SK-N-SH (cell line): ENCODE measurements at places on chromosomes 2 and 18. TPM values are rescaled to one million over a fixed set of nuclear protein-coding genes. Genes with fewer than 3 reads are reported as not detected.
A peak's percentile ranks its signal among the peaks of the same experiment; 100 is the strongest.

DNA sequence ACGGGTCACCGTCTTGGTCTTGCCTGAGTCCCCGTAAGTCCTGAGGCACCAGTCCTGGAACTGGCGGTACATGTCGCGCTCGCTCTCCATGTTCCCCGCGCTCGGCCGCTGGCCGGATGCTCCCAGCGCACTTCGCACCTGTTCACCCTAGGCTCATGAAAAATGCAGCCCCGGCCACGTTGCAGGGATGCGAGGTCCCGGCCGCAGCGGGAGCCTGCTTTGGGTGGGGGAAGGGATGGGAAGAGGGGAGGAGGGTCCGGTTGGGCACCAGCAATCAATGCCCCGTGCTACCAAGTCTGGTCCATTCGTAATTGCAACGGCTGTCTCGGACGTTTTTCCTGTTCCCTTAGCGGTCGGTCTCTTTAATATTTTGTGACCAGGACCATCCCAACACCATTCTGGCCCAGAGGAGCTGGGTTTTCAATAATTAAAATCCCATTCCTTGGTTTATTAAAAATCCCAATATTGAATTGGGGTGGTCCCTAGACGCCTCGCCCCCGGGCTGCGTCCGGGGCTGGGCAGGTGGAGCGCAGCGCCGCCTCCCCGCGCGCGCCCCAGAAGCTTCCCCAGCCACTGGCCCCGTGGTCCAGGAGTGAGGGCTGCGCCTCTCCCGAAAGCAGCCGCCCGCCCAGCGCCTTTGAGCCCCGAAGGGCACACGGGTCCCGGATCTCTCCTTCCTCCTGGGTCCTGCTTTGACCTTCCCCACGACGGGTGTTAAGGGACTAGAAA, 1.4 kb downstream of the NOL4 start:
- DNase-seq = peak; percentile 57

DNA sequence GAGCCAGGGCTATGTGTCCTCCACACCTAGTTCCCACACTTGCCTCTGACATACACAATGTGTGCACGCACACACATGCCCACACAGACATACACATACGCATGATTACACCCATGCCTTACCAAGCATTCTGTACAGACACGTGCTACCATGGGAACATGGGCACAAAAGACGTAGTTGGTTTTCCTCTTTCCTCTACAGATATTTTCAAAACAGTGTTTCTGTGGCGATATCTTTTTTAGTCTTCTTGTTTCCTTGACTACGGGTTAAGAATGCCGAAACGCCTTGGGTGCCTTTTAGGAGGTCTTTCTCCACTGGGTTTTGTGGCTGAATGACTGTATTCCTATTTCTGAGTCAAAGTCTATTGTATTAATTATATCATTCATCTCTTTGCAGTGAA, 75.5 kb upstream of the SPTBN1 start:
- DNase-seq = no peak

DNA sequence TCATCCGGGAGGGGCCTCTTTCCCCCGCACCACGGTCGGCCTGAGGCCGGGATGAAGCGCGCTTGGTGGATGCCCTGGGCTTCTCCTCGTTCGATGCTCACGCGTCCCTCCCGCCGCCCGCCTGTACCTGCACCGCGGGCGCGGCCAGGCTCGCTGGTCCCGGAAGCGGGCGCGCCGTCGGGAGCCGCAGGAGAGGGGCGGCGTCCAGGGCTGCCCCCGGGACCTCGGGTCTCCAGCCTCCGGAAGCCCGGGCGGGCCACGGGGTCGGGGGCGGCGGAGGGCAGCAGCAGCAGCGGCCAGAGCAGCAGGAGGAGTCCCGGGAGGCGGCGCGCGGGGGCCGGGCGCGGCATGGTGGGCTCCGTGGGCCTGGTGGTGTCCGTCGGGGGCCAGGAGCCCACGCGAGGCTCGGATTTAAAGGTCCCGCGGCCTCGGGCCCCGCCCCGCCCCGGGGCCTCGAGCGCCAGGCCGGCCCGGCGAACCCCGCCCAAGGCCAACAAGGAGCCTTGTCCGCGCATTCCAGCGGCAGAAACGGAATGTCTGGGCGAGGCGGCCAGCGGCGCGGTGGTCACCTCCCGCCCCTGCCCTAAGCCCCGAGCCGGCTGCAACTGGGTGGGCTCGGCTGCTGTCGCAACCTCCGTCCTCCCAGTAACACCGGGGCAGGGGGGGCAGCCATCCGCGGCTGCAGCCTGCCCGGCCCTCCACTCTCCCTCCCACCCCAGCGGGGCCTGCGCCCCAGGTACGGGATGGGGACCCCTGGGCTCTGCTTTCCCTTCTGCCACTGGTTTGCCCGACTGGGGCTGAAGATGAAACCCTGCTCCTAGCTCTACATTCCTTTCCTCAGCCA, at the start of gene MATN3:
Gene MATN3 (minus strand): TSS at position 387 of the 844 bp plus-strand sequence. CDS start 37 bp downstream, at position 350.
- peak; percentile 84 for DNase-seq

Gene ARHGAP28
- 0.99 and 1.3 TPM in 2 replicates for polyA plus RNA-seq

- no peak for DNase-seq
Measured at GRCh38 chr2:101688261-101688660, 9.2 kb upstream of the MAP4K4 start.

- no peak for DNase-seq
Measured at GRCh38 chr2:172233987-172234715, 131.5 kb upstream of the DLX2 start.

DNA sequence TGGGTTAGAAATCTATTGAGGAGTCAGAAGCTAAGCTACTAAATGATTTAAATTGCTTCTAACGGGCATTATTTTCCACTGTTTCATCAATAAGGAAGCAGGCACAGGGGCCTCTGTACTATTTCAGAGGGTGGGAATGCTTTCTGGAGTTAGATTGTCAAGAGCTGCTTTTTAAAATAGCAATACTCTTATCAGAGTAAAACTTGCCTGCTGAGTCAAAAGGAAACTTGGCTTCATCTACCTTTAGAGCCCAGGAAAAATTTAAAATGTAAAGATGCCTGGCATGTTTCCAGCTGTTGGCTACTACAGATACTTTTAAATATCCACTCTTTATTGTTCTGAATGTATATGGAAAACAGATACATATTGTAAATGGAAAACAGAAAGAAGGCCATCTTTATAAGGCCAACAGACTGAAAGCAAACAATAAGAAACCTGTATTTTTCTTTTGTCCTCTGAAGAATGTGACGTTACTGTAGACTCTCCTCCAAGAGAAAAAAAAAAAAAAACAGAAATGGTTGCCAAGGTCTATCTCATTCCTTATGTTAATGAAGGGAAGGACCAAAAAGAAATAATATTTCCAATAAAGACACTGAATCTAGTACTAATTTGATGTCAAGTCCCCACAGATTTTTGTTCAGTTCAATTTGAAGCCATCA, 79.1 kb downstream of the FIGN start:
- no peak for DNase-seq

DNA sequence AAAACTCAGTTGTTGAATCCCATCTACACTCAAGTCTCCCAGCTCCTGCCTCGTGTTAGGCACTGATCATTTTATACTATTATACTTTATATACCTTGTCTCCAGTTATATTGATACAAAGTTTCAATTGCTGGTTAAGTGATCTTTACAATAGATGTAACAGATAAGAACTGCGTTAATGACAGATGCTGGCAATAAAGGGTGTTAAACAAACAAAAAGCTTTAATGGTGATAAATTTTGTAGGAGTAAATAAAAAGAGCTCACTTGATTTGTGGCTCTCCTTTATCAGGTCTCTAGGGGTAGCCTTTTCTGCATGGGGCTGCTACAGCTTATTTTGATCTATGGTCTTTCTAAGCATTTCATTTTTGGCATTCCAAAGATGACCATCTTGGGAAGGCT, 106.9 kb upstream of the GAREM1 start:
- no peak for DNase-seq

DNA sequence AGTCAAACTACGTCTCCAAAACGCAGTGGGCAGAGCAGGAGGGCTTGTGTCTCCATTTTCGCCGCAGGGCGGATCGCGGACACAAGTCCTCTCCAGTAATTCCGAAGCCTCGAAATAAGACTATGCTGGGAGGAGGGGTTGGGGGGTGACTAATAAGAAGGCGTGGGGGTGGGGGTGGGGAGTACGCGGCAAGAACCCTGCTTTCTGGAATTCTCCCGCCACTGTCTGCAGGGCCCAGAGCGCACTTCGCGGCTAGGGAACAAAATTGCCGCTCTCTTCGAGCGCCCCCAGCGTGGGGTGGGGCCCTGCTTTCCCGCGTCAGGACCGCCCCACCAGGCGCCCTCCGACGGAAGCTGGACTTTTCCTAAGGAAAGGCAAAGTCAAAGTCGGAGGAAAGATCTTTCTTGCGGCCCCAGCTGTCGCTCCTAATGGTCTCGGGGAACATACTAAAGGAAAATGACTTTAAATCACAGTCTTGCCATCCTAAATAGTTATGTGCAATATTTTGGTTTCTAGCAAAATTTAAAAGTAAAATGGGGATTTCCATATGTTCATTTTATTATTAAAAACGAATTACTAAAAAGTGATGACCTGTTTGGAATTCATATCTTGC, 11.9 kb downstream of the NR4A2 start:
- peak; percentile 13 for DNase-seq

Gene TFPI
- polyA plus RNA-seq = 2.1 and 2.3 TPM in 2 replicates

DNA sequence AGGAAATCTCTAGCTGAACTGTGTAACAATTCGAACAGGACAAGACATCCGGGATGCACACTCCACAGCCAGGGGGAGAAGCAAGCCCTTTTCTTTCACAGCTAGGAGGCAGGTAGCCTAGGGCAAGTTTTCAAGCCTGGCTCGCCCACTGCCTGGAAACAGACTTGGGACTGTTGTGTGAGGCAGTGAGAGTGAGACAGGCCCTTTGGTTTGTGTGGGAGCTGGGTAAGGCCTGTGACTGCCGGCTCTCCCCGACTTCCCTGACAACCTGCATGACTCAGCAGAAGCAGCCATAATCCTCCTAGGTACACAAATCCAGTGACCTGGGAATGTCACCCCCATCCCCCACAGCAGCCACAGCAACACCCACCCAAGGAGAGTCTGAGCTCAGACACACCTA, 179.7 kb downstream of the WDPCP start:
- no peak for DNase-seq

DNA sequence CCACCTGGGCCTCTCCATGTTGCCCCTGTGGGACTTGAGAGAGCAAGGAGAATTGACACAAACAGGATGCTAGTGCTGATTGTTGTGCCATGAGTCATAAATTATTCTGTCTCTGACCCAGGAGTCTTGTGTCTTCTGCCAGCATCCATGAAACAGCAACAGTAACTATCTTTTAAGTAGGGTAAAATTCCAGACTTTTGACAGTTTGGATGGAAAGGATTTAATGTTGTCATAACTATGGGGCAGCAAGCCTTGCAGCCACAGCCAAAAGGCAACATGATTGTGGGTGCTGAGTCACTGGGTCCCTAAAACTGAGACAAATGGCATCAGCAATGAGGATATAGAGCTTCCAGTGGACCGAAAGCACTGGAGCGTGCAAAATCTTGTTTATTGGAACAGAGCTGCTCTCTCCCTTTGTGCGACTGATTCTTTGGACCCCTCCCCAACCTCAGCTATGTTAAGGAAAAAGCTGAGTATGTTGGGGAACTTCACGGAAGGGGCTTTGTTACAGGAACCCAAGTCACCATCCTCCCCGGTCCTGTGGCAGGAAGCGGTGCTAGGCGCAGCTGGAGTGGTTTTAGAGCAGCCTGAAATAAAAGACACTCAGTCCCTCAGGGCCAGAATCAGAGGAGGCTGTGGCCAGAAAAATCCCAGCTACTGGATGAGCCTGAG, 9.6 kb upstream of the ITPRIPL1 start:
- DNase-seq = no peak

- DNase-seq = peak; percentile 82
Measured at GRCh38 chr2:127576433-127577207, 41.1 kb downstream of the MYO7B start.

- no peak for DNase-seq
Measured at GRCh38 chr2:50719837-50720696, 311.9 kb downstream of the NRXN1 start.

DNA sequence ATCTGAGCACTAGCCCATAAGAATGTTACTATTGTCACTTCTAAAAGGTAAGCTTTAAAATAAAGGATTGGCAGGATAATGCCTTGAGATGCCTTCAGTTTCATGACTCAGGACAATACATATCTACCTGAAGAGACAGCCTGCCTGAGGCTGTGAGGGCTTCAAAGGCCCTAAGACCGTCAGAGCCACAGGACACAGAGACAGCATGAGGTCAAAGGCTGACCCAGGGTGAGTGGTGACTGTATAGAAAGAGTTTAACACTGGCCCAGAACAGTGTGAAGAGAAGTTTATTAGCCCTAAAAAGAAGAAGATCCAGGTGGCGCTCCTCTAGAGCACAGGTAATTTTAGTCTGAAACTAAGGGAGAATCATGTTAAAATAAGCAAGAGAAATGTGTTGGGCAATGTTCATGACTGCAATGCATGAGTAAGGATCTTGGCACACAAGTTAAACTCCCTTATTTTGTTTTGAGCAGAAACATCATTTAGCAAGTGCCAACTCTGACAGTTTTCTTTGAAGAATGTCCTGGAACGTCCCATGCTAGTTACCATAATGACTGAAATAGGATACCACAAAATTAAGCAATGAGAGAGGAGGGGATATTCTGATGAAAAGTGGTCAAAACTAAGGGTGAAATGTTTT, 78.1 kb upstream of the FAM110C start:
- no peak for DNase-seq

DNA sequence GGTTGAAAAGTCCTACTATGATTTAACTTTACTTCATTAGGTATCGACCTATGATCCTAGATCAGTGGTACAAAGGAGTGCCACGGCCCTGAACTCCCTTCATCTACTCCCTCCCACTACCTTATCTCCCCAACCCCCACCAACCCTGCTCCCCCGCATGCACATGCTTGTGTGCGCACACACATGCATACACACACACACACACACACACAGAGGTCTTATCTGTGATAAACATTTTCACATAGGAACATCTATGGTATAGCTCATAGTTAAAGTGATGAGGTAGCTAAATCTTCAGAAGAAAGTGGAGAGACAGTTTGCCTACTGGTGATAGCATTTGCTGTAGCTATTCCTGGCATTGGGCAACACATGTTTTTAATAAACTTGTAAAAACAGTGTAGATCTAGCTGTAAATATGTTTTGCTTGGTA, 471.3 kb downstream of the ZEB2 start:
- DNase-seq = peak; percentile 38

- DNase-seq = no peak
Measured at GRCh38 chr18:39834636-39835035, 2120.4 kb upstream of the PIK3C3 start.

DNA sequence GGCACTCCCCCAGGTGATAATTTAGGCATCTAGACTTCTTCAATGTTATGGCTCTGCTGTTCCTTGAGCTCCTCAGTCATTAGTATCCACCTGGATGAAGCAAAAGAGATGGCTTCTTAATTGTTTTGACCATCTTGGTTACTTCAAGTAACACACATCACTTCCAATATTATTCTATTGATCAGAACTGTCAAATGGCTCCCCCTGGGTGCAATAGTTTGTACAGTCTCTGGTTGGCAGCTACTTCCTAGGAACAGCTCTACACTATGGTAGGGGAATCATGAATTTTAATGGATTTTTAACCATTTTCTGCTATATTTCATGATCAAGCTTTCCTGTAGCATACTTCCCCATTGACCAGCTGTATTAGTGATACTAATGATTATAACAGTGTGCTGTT, 157.0 kb downstream of the NYAP2 start:
- no peak for DNase-seq
